ENCODE measurements at places on chromosomes 16 and 17.
A peak's percentile ranks its signal among the peaks of the same experiment; 100 is the strongest.

DNA sequence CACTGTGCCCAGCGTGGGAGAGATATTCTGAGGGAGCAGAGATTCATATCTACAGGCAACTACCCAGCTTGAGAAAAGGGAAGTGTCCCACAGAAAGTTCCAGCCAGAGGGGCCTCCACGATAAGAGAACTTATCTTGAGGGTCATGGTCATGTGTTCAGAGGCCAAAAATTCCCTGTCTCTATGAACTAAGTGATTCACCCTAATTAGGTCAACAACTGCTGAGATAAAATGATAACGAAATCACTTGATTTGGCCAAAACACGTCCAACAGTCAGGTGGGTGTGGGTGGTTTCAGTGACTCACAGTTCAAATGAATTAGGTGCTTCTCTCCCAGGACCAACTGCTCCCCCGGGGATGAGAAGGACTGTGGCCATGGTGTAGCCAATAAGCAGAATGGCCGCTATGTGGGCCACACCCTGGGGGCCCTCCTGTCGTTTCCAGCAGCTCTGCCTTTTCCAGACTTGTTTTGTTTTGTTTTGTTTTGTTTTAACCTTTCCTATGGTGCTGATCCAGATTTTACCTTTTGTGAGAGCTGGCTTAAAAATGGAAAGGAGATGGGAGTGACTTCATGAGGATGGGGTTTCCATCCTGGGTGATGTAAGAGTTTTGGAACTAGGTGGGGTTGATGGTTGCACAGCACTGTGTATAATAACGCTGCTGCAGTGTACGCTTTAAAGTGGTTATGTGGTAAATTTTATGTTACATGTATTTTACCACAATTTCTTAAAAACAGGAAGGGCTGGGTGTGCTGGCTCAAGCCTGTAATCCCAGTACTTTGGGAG is 8.7 kb downstream of the DNAI2 start:
- no peak for DNase-seq

- DNase-seq, result no peak
These were observed 6.7 kb upstream of the TOB1 start for GRCh38 chr17:50872710-50873424.

DNA sequence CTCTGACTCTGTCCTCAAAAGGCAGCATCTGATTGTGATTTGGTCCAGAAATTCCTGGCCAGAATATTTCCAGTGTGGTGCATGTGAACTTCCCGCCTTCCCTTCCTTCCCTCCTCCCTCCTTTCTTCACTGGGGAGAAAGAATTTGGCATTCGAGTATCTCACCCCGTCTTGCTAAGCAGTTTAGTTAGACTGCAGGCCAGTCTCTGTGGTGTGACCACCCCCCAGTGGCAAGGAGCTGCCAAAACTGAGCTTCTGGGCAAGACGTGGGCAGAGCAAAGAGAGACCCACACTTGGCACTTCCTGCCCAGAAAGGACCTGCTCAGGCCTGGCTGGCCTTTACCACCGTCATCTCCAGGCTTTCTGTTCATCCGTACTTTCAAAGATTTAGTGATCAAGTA is 36.4 kb downstream of the SNX20 start:
- DNase-seq, result peak; percentile 25

DNA sequence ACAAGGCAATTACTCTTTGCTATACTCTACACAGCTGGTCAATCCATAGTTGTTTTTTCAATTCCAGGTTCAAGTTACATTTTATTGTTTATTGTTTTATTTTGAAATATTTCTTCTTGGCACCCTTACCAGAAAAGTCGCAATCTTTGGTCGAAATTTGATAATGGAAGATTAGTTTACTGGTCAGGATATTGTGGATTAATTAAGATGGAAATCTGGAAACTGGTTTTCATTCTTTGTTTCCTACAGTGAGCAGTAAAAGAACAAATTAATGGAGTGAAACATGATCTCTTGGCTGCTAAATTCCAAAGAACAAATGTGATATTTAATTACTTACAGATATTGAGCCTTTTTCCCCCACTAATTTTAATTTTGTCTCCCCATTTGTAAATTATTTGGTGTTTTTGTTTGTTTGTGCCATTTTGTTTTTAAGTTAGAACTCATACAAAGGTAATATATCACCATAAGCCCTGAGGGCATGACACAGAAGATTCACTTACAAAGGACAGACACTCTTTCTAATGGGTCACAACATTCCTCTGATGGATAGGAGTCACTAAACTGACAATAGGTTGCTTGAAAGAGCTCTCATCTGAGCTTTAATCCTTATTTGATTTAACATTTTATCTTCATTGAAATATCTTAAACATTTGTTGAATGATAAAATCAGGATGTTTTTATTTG is 700.2 kb downstream of the KCNJ2 start:
- no peak for DNase-seq

DNA sequence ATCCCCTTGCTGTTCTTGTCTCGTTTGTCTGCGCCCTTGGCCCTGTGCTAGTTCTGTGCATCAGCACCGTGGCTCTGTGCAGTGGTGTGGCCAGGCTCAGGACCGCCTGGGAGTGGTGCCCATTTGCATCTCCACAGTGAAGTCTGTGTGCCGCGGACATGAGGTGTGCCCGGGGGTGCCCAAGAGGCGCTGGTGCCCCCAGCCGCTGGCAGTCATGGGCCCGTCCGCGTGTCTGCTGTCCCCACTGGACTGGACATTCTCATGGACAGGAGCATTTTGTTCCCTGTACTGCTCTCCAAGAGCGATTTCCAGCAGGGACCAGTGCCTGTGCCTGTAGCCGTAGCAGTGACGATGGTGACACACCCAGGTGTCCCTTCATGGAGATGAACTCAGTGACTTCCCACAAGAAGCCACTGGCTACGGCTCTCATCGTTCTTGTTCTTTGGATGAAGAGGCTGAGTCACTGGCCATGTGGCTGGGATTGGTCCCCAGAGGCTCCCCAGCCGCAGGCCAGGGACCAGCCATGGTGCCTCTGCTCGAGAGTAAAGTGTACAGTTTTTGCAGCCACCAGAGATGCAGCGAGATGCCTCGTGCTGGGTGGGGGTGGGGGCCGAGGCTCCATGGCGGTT is 13.0 kb upstream of the MC1R start:
- no peak for DNase-seq

GRCh38 chr17:56737421-56738161 is 96.1 kb downstream of the C17orf67 start:
- DNase-seq, result peak; percentile 50

- no peak for DNase-seq
These were observed 14.3 kb upstream of the PDK2 start for GRCh38 chr17:50080827-50081226.

- no peak for DNase-seq
These were observed at the start of gene LGALS9 for GRCh38 chr17:27630607-27631410. LGALS9 (plus strand) TSS chr17:27631188; CDS start chr17:27631266, 78 bp downstream.

- no peak for DNase-seq
These were observed 12.3 kb downstream of the LRRC3C start for GRCh38 chr17:39939588-39940419.

- DNase-seq, result no peak
These were observed 15.8 kb upstream of the AKTIP start for GRCh38 chr16:53518550-53519416.

DNA sequence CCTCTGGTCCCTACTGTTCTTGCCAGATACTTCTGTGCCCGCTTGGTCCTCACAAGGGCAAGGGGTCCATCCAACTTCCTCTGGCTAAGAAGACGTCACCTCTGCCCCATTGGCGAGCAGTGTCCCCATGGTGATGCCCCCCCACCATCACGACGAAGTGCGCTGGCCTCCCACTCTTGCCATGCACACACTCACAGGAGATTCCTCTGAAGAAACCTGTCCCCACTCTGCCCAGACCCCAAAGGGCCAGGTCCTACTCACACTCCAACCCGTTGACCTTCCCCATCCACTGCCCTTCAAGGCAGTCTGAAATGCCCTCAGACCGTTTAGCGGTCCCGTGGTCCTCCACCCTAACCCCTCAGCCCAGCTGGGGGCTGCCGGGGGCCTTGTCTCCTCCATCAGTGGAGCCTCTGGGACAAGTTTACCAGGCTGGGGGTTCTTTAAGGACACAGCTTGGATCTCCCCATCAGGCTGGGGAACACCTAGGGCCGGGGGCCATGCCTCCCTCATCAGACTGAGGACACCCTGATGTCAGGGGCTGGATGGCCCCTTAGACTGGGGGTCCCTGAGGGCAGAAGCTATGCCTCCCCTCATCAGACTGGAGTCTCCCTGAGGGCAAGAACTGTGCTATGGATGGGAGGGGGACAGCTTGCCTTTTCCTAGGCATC is 6.5 kb downstream of the NXPH3 start:
- DNase-seq, result no peak

GRCh38 chr17:36900160-36900512 is 37.1 kb upstream of the LHX1 start:
- no peak for DNase-seq

DNA sequence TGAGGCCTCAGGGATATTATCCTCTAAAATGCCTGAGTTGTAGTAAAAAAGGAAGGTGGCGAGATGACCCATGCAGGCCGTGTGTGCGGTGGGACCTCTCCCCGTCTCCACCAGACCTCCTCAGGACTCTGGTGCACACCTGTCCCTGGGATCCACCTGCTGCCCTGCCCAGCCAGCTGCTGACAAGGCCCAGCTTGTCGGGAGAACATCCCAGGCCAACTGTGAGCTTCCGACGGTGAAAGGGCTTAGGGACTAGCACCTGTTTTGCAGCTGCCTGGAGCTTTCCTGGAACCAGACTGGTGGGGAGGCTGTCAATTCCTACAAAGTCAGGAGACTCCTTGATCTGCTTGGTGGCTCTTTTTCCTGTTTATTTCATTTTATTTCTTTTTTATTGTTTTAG is 11.6 kb downstream of the IL34 start:
- DNase-seq, result no peak

DNA sequence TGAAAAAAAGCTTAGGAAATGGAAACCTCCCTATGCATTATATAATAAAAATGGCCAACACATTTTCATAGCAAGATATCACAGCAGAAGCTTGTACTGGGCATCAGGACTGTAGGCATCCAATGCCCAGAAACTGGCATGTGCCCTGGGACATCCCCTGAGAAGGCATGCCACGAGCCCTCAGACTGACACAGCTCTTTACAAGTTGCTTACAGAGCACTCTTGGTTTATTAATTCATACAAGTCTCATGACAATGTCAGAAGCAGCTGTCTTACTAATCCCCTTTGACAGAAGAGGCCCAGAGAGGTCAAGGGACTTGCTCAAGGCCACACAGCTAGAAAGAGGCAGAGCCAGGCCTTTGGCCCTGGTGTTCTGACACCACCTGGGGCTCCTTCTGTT is 5.6 kb upstream of the CCL2 start:
- DNase-seq, result no peak

DNA sequence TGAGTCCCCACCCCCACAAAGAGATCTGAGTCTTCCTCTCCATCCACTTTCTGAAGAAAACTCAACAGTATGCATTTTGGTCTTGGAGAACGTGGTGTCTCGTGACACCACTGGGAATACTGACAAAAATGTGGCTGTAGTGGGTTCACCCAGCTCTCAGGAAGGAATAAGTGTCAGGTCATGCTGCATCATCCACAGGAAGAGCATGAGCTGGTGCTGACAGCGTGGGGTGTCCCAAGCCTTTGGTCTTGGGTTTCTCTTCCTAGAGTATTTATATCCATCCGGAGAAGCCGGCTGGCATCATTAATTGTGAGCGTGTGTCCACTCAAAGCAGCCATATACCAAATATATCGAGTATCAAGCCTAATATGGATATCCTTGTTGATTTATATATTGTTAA is 55.9 kb downstream of the C17orf67 start:
- no peak for DNase-seq

GRCh38 chr17:4678448-4679026 is 25.4 kb downstream of the PELP1 start:
- DNase-seq, result no peak

- DNase-seq, result no peak
These were observed 65.7 kb downstream of the CEP112 start for GRCh38 chr17:66126231-66126630.

All from NCI-H446 (cell line).